ENCODE measurements at places on chromosomes 4 and X.
A peak's percentile ranks its signal among the peaks of the same experiment; 100 is the strongest.

DNA sequence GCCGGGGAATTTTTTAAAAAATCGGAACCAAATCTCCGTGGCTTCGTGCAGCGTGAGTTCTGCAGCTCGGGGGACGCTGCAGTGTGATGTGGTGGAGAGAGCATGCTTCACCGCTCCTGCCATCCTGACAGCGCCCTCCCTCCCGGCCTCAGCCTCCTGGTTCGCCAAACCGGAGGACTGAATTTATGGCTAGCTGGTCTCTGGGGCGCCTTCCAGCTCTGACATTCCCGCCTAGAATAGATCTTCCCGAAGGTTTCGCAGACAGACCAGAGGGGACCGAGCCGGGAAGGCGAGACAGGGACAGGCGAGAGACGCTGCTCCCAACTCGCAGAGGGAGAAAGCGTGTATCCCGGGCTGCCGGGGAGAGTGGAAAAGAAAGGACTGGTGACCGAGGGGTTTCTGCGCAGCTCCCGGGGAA is 25.9 kb downstream of the HOPX start:
- no peak for DNase-seq

- DNase-seq, result no peak
These were observed 17.5 kb downstream of the RBMX2 start for GRCh38 chrX:130419263-130419662.

GRCh38 chr4:14659286-14659685 is 343.0 kb upstream of the CPEB2 start:
- DNase-seq, result no peak

- DNase-seq, result no peak
These were observed 70.5 kb downstream of the SLC9A6 start for GRCh38 chrX:136055651-136056221.

GRCh38 chr4:1031956-1032795 is 20.8 kb downstream of the FGFRL1 start:
- no peak for DNase-seq

GRCh38 chr4:4855301-4856070 is 4.0 kb upstream of the MSX1 start:
- DNase-seq, result no peak

GRCh38 chr4:122434285-122434684 is 22.2 kb downstream of the IL2 start:
- DNase-seq, result no peak

- DNase-seq, result no peak
These were observed 31.5 kb upstream of the HPGD start for GRCh38 chr4:174553828-174554227.

- no peak for DNase-seq
These were observed 51.4 kb downstream of the ENOX2 start for GRCh38 chrX:130851569-130851968.

DNA sequence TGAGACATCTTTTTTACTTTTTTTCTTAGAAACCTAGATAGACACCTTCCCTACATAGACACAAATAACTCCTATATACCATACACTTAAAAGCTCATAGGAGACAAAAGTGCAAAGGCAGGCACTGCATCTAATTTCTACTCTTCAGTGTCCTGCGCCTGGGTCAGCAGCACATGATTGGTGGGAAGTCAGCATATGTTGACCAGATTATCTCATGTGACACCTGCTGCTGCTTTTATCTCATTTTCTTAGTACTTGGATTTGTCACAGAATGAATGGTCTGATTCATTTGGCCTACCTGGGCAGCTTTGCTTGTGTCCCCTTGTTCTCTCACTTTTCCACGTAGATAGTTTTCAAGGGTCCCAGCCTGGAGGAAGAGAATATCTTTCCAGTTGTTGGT is 24.9 kb upstream of the LNX1 start:
- DNase-seq, result no peak

GRCh38 chrX:40207626-40208025 is 109.9 kb upstream of the BCOR start:
- DNase-seq, result no peak

DNA sequence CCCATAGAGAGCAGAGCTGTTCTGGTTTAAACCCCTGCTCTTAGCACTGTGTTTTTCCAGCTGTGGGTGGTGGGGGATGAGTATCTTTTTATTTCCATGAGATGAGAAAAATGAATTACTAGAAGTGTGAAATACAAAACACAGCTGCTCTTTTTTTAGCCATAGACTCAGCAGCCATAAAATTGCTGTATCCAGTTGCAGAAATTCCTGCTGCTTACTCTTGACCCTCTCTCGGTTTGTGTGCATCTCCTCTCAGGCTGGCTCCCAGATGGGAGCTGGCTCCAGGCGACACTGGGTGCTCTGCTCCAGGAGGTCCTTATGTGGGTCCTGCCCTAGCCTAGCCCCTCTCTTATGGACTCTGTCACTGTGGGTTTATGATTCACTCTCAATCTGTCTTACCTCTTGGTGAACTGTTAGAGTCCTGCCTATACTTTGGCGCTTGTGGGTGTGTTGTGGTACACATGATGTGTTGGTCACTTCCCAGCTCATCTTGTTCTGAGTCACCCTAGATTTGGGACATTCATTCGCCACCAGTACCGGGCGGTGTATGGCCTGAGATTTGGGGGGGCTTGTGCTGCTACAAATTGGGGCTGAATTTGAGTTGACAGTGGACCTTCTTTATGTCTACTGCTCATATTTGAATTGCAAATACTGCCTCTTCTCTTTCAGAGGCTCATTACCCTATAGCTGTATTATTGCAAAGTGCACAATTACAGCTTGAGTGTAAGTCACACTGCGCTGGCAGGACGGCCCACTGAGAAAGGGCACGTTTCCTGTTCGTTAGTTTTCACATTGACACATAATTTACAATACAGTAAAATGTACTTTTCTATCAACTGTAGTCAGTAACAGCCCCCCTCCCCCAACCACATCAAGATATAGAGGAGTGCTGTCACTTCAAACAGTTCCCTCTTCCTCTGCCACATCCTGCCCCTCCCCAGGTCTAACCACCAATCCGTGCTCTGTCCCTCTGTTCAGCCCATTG is 46.9 kb upstream of the MSANTD1 start:
- peak; percentile 60 for DNase-seq

- no peak for DNase-seq
These were observed 831.7 kb upstream of the EPHA5 start for GRCh38 chr4:66501997-66502396.

GRCh38 chr4:38867478-38868058 is at the start of gene FAM114A1:
Gene FAM114A1, plus strand, starts transcription at chr4:38867806. Its CDS starts 10,273 bp downstream, at chr4:38878079.
- DNase-seq, result no peak

- DNase-seq, result no peak
These were observed 94.7 kb downstream of the SEL1L3 start for GRCh38 chr4:25767877-25768725.

GRCh38 chrX:10833299-10834169 is 213.1 kb upstream of the MID1 start:
- no peak for DNase-seq

GRCh38 chr4:73803213-73803612 is 33.3 kb upstream of the CXCL6 start:
- DNase-seq, result no peak

GRCh38 chr4:109665783-109666485 is 37.3 kb downstream of the CASP6 start:
- no peak for DNase-seq

DNA sequence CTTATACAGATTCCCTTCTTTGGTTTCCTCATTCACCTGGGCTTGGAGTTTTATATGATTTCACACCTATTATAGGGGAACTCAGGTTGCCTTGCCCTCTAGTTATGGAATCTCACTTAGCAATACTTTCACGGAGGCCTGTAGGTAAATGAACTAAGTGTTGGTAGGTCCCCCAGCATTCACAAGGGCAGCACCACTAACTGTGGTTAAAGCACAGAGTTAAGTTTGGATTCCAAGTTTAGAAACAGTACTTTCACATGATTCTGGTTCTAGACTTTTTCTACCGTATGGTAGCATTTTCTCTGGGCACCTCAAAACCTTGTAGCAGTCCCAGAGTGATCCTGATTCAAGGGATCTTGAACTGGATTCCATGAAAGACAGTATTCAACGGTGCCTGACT is 46.4 kb downstream of the SH2D1A start:
- DNase-seq, result no peak

DNA sequence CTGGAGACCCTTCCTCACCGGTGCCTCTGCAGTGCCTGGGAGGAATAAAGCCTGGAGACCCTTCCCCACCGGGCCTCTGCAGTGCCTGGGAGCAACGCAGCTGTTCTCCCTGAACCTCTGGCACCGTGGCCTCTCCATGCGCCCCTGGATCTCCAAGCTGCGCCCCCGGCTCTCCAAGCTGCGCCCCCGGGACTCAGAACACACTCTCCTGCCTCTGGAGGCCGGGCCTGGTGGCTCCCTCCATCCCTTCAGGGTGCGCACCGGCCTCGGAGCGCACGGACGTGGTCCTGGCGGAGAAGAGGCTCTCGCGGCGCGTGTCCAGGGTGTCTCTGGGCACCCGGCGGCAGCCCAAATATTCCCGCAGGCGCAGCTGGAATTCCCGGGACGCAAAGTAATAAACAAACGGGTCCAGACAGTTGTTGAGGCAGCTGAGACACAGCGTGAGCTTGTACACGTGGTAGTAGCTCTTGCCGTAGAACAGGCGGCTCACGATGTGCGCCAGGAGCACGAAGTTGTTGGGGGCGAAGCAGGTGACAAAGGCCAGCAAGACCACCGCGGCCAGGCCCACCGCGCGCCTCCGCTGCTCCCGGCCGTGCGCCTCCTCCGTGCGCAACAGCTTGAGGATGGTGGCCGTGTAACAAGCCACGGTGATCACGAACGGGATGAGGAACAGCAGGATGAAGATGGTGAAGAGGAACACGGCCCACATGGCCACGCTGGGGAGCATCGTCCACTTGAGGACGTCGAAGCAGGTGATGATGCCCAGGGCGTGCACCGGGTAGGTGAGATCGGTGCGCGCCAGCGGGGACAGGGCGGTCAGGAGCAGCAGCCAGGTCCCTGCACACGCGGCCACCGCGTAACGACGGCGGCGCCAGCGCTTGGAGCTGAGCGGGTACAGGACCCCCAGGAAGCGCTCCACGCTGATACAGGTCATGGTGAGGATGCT is 12.8 kb upstream of the ASMTL start:
- no peak for DNase-seq

GRCh38 chrX:72143609-72143907 is 11.8 kb upstream of the RTL5 start:
- DNase-seq, result no peak

- DNase-seq, result no peak
These were observed 93.2 kb downstream of the MBNL3 start for GRCh38 chrX:132395645-132396044.
